ENCODE measurements at places on chromosomes 2 and 18.

- DNase-seq = peak; percentile 57
These were observed 5.4 kb upstream of the SATB2 start for GRCh38 chr2:199462956-199463692.

DNA sequence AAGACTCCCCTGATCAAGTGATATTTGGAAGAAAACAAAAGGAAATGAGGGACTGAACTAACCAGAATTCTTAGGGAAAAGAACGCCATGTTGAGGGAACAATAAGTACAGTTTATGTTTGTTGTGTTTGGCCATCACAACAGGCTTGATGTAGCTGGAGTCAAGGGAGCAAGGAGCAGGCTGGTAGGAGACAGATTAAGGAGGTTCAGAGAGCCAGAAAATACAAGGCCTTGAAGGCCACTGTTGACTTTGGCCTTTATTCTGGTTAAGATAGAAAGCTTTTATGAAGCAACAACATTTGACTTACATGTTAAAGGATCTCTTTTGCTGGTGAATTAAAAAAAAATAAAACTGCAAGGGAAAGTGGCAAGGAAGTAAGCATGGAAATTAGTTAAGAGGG lies 754.1 kb upstream of the SLC8A1 start:
- DNase-seq = no peak

DNA sequence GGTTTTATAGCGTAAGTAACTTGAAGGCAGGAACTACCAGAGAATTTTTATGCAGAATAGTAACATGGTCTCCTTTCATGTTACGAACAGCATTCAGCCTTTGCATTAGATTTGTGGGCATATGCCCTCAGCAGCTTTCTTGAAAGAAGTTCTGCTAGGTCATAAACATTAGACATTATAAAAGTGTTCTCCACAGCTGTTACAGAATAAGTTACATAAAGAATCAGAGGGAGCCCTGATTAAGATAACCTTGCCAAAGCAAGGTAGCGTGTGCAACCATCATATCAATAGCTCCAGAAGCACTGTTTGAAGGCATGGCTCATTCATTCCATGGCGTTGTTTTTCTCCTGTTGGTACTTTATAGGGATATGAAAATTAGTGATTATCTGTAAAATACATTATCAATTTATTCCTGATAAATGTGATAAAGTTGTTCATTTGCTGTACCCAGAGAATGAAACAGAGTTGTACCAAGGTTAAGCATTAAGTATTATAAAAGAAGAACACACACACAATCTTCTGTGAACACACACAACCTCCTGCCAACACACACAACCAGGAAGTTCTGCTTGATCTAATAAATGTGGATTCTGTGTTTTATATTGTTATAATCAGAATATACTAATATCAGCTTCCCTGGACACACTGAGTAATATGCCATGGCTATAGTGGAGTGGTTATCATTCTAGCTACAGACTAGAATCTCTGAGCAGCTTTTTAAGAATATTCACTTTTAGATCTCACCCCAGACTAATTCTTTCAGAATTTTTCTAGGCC lies 286.7 kb upstream of the SLC39A10 start:
- DNase-seq = no peak

- DNase-seq = no peak
These were observed 85.4 kb downstream of the DYSF start for GRCh38 chr2:71538656-71539265.

DNA sequence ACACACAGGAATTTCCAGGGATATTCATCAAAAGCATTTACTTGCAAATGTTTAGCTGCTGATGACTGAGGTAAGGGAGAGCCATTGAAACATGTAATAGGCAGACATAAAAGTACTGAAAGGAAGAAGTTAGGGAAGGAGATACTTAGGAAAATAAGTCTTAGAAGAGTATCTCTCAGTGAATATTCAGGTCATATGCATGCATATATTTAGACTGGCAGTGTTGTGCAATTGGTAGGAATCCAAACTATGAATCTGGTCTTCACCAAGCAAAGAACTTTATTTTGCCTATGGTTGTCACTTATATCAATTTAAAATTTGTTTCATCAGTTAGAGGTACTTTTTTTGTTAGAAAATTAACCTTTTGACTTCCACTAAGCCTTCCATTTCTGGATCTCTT lies 1490.7 kb downstream of the SUCLG1 start:
- DNase-seq = no peak

- no peak for DNase-seq
These were observed 160.4 kb upstream of the FOSL2 start for GRCh38 chr2:28232295-28232694.

- DNase-seq = no peak
These were observed 37.4 kb downstream of the PNO1 start for GRCh38 chr2:68195096-68195495.

- DNase-seq = no peak
These were observed 1.9 kb downstream of the GLI2 start for GRCh38 chr2:120737340-120738101.

- no peak for DNase-seq
These were observed 61.2 kb upstream of the GPC1 start for GRCh38 chr2:240374085-240374907.

DNA sequence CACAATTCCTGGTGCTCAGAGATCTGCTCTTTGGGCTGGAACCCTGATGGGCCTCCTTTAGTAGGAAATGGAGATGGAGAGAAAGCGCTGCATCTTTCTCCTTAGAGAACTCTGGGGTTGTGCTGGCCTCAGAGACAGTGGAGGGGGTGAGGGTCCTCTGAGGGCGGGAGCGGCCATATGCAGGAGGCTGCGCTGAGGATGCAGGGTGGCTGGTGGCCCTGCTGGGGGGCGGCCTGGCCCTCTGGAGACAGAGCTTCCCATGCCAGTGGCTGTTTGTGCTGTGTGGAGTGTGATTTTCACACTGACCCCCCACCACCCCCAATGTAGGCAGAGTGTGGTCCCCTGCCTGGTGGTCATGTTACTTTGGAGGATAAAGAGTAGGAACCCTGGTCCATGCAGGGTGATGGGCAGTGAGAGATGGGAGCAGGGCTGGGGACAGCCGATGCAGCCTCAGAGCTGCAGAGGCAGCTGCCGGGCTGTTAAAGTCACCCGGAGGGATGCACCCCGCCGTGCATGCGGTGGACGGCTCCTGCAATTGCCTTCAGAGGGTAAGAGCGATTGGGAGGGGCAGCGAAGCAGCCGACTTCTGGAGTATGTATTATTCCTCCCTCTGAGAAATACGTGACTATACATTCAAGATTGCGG lies 194.6 kb downstream of the FAM210A start:
- no peak for DNase-seq

DNA sequence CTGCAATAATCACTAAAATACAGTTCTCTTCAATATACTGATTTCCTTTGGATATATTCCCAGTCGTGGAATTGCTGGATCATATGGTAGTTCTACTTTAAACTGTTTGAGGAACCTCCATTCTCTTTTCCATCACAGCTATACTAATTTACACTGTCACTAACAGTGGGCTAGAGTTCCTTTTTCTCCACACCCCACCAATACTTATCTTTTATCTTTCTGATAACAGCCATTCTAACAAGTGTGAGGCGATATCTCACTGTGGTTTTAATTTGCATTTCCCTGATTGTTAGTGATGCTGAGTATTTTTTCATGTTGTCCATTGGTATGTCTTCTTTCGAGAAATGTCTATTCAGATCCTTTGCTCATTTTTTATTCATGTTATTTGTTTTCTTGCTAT lies 68.4 kb downstream of the CERKL start:
- no peak for DNase-seq

- DNase-seq = no peak
These were observed 65.9 kb upstream of the TEX51 start for GRCh38 chr2:126832757-126833156.

GRCh38 chr2:235594041-235594440 lies 100.2 kb downstream of the AGAP1 start:
- DNase-seq = no peak

- no peak for DNase-seq
These were observed 168.6 kb downstream of the RAPGEF4 start for GRCh38 chr2:172904236-172904635.

GRCh38 chr18:53411511-53411910 lies 813.0 kb downstream of the MBD2 start:
- DNase-seq = no peak

- DNase-seq = no peak
These were observed 16.3 kb downstream of the CDC42EP3 start for GRCh38 chr2:37654932-37655841.

- DNase-seq = no peak
These were observed 143.9 kb downstream of the NCK2 start for GRCh38 chr2:105888625-105889024.

DNA sequence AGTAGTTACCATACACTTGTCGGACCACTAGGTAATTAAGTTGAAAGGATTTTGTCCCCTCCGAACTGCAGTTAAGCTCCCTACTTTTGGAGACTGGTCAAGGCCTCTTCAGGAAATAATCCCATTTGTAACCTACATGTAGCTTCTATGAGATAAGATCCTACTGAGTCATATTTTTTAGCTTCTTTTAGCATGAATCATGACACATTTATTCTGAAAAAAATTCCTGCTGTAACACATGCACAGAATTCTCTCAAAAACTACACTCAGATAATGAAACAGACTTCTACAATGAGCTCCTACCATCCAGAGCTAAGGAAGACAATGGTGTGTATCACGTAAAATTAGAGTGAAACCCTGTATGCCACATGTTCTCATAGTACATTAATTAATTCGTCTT lies 100.7 kb upstream of the CCDC195 start:
- DNase-seq = no peak

DNA sequence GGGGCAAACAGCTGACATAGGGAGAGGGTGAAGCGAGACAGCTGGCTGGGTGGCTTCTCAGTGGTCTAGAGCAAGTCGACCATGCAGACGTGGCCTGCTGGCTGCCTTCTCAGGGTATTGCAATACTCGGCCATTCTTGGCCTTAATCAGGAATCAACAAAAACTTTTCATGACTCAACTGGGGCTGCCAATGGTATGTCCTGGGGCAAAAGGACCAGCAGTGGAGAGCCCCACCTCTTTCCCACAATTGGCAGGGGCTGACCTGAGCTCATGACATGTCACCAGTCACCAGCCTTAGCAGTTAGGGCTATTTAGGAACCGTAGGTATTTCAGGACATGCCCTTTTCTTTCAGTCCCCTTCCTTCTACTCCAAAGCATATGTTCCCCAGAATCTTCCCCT lies 19.1 kb downstream of the PLA2R1 start:
- DNase-seq = no peak

- DNase-seq = peak; percentile 15
These were observed 26.9 kb downstream of the INPP4A start for GRCh38 chr2:98471402-98472131.

GRCh38 chr2:8376603-8377410 lies 305.0 kb upstream of the ID2 start:
- DNase-seq = no peak

GRCh38 chr2:100178085-100178788 lies 35.8 kb upstream of the AFF3 start:
- no peak for DNase-seq

- DNase-seq = no peak
These were observed 50.0 kb downstream of the MC4R start for GRCh38 chr18:60322591-60322990.

GRCh38 chr2:233329489-233330135 lies 22.0 kb downstream of the SAG start:
- DNase-seq = no peak

- DNase-seq = no peak
These were observed 244.0 kb downstream of the DYSF start for GRCh38 chr2:71697106-71698004.

- peak; percentile 61 for DNase-seq
These were observed 83.3 kb upstream of the POMC start for GRCh38 chr2:25251422-25252273.

DNA sequence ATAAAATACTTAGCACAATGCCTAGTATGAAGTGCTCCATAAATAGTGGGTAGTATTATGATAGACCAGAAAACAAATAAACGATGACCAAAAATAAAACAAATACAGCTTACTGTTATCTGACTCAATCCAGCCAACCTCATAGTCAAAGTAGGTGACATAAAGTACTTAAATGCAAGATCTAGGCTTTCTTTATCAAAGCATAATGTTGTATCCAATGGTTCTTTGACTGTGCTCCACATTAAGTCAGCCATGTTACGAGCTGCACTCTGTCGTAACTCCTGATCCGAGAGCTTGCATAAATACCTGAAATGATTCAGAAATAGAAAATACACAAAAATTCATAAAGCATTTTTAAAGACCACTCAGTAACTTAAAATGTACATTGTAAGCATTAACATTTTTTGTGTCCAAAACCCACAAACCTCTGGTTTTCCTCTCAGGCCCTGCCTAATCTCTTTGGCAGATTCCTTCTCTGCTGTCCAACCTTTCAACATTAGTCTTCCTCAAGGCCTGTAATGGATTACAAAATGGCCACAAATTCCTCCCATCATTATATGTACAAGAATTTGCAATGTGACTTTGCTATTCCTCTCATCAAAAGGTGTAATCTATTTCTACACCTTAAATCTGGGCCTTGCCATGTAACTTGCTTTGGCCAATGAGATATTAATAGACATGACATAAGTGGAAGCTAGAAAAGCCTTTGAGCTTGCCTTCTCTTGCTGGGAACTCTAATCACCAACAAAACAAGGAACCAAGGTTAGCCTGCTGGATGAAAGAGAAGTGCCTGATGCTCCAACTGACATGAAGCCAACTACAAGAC lies 90.6 kb downstream of the USP34 start:
- DNase-seq = no peak

- no peak for DNase-seq
These were observed 51.3 kb downstream of the USP34 start for GRCh38 chr2:61419570-61419969.

DNA sequence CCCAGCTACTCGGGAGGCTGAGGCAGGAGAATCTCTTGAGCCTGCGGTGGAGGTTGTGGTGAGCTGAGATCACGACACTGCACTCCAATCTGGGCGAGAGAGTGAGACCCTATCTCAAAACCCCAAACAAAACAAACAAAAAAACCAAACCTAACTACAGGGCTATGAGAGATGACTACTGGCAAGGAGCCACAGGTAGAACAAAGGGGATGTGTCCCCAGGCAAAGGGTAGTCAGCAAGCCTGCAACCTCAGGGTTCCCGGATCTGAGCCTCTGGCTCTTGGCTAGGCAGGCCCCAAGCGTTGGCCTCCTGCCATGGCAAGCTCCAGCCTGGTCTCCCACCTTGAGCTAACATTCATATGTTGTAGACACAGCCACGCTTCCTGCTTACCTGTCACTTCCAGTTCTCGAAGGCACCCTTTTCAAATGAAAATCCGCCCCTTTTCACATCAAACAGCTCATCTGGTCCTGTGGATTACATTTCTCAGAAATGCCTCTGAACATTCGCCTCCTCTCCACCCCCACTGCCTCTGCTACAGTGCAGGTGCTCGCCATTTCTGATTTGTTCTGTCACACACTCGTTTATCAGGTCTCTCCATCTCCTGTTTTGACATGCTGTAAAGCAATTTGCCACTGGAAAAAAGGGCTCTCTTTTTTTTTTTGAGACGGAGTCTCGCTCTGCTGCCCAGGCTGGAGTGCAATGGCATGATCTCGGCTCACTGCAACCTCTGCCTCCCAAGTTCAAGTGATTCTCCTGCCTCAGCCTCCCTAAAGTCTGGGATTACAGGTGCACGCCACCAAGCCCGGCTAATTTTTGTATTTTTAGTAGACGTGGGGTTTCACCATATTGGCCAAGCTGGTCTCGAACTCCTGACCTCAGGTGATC lies 13.1 kb upstream of the ACTR3 start:
- peak; percentile 74 for DNase-seq

All from activated T-cell treated with anti-CD3 and anti-CD28 coated beads, Interleukin-2, amount 50 U/mL, for 1 hour (primary cell).